Suppressor macrophage (primary cell): ENCODE measurements at places on chromosomes 2 and 18.

DNA sequence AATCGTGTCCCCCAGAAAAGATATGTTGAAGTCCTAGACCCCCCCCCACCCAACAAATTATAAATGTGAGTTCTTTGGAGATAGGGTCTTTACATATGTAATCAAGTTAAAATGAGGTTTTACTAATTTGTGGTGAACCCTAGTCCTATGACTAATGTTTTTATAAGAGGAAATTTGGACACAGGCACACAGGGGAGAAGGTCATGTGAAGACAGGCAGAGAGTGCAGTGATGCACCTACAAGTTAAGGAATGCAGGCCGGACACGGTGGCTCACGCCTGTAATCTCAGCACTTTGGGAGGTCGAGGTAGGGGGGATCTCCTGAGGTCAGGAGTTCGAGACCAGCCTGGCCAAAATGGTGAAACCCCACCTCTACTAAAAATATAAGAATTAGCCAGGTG, 5.8 kb upstream of the PMAIP1 start:
- no peak for DNase-seq

GRCh38 chr2:207157162-207157481, 8.6 kb downstream of the KLF7 start:
- no peak for DNase-seq

DNA sequence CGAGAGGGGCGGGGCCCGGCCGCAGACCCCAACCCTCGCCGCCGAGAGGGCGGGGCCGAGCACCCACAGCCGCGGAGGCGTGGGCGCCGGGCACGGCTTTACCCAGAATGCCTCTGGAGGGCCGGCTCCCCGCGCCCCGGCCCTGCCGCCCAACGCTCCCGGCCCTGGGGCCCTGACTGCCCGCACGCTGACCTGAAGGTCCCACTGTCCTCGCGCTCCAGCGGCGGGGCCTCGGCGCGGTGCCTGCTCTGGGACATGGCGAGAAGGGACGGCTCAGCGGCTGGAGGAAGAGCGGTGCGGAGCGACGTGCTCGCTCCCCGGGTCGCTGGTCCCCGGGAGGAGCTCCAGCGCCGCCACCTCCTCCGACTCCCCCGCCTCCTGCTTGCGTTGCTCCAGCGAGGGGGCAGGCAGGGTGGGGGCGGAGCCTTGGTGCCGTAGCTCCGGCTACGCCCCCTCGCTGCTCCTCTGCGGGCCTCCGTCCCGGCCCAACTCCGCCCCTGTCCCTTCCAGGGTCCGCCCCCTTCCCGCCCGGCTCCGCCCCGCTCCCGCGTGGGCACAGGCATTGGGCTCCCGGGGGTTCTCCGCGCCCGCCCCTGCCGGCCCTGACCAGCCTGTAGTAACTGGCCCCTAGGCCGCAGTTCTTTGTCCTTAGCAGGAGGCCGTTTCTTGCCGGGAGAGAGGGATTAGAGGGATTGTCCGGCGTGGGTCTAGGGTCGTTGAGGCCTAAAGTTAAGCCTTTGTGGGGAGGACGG, at the start of the genes PJVK and PRKRA:
Gene PJVK (plus strand): TSS at position 605 of the 752 bp plus-strand sequence. CDS start 2,032 bp downstream, outside the sequence.
Gene PRKRA (minus strand): TSS at position 402 of the 752 bp plus-strand sequence. CDS start 145 bp downstream, at position 257.
- peak; percentile 99 for DNase-seq

- no peak for DNase-seq
Observed at GRCh38 chr2:180925700-180926099, 54.7 kb upstream of the UBE2E3 start.

DNA sequence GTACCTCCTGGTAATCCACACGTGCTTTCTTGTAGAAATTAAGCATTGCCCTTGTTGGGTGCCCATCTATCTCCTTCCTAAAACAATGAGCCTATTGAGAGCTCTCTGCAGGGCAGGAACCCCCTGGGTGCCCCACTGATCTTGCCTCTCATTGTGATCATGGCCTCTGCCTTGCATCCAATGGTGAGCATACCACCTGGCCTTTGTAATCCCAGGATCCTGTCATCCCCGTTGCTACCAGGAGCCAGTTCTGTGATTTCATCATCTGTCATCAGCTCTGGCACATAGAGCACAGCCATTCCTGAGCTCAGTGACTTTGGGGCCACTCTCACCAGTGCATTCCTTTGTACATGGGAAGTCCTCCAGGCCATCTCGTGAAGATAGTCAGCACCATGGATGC, 381.0 kb upstream of the ID2 start:
- no peak for DNase-seq

GRCh38 chr18:23137097-23137635, 1.9 kb downstream of the CABLES1 start:
- DNase-seq = no peak

- DNase-seq = peak; percentile 87
Observed at GRCh38 chr2:129849559-129850160, 129.8 kb upstream of the RAB6C start.

GRCh38 chr2:152031747-152032306, 67.0 kb downstream of the CACNB4 start:
- DNase-seq = no peak

GRCh38 chr2:16134436-16135165, 194.3 kb downstream of the MYCN start:
- no peak for DNase-seq

DNA sequence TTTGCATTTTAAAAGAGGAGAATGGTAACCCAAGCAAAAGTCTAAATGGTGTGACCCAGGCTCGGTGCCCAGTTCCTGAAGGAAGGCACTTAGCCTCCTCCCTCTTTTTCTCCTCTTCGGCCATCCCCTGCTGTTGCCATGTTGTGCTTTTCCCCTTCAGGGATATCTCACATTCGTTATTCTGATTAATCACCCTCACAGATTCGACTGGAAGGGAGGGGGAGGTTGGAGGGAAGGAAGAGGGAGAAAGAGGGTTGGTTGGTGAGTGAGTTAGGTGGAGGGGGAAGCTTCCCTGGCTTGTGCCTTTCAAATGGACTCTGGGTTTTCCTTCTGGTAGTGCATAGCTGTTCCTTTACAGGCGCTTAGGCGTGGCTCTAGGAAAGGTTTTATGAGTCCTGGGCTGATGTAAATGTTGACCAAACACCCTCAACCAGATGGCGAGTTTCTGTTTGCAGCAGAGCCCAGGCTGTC, 39.0 kb upstream of the LYPD6B start:
- DNase-seq = no peak

GRCh38 chr2:55001716-55002115, 48.5 kb downstream of the RTN4 start:
- DNase-seq = no peak

- no peak for DNase-seq
Observed at GRCh38 chr18:48818329-48819254, 132.2 kb downstream of the SMAD7 start.

GRCh38 chr2:150584081-150584480, 96.6 kb upstream of the RND3 start:
- no peak for DNase-seq

DNA sequence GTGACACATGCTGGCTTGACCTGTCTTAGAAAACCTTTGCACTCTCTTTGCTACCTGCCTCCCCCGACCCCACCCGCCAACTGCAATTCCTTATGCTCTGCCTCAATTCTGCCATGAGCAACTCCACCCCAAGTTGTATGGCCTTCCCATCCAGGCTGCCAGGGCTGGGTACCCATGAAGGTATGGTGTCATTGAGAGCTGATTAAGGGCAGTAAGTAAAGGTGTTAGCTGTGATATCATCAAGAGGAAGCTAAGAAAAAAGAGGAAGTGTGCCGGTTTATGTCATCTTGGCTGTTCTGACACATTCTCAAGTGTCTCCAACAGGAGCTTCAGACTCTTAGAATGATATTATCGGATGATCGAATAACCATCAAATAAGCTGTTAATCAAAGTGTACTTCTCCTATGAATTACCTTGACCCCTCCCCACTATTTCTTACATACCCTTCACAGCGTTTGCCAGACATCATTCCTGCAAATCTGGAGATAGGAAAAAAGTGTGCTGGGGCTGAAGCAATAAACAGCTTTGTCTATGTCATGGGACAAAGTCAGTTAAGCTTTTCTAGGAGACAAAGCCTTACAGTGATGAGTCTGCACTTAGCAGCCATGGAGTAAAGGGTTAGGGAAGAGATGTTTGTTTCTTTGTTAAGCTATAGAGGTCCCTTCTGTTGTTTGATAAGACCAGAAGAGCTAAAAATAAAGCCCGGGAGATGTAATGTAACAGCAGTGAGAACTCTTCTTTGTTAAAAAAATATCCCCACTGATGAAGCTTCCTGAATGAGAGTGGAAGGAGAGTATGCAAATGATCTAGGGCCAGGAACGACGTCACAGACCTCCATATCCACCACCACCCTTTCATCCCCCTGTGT, 40.4 kb upstream of the SMAD2 start:
- DNase-seq = peak; percentile 85
